ENCODE measurements at places on chromosomes 2 and 18. TPM values are rescaled to one million over a fixed set of nuclear protein-coding genes. Genes with fewer than 3 reads are reported as not detected.
A peak's percentile ranks its signal among the peaks of the same experiment; 100 is the strongest.

IL18R1 gene
- total RNA-seq: not detected

NUP35 gene
- total RNA-seq: 53.6 TPM

GRCh38 chr2:134842930-134843490 lies 4.6 kb downstream of the ACMSD start:
- no peak overlapping the region for H3K4me3 ChIP-seq
- H3K36me3 ChIP-seq: no peaks in the 10 kb centered on the region
- no peak for DNase-seq
- no peak overlapping the region for H3K27ac ChIP-seq
- no peaks in the 10 kb centered on the region for H3K27me3 ChIP-seq

- H3K27ac ChIP-seq: no peak overlapping the region
- no peaks in the 10 kb centered on the region for H3K4me1 ChIP-seq
- DNase-seq: no peak
- H3K4me3 ChIP-seq: no peak overlapping the region
Measured at GRCh38 chr2:203997980-203998809, 61.6 kb downstream of the ICOS start.

MAP3K20 gene
- total RNA-seq: 9.2 TPM

GRCh38 chr2:159035790-159036411 lies 67.5 kb downstream of the TANC1 start:
- no peaks in the 10 kb centered on the region for H3K4me1 ChIP-seq
- DNase-seq: peak; percentile 82
- H3K36me3 ChIP-seq: peaks cover 17% of the 10 kb centered on the region
- no peaks in the 10 kb centered on the region for H3K27me3 ChIP-seq
- H3K4me3 ChIP-seq: no peak overlapping the region
- H3K27ac ChIP-seq: no peak overlapping the region

- no peak overlapping the region for H3K4me3 ChIP-seq
- H3K36me3 ChIP-seq: no peaks in the 10 kb centered on the region
- H3K27ac ChIP-seq: no peak overlapping the region
- H3K27me3 ChIP-seq: peaks cover 19% of the 10 kb centered on the region
- DNase-seq: no peak
Measured at GRCh38 chr2:98932164-98932563, 3.9 kb downstream of the CRACDL start.

- H3K27ac ChIP-seq: no peak overlapping the region
- DNase-seq: no peak
- H3K27me3 ChIP-seq: no peaks in the 10 kb centered on the region
- H3K36me3 ChIP-seq: no peaks in the 10 kb centered on the region
- H3K4me1 ChIP-seq: no peaks in the 10 kb centered on the region
Measured at GRCh38 chr2:85675866-85676548, 8.0 kb upstream of the SFTPB start.

FRZB gene
- 1.1 TPM for total RNA-seq

CHRNG gene
- total RNA-seq: not detected

- no peaks in the 10 kb centered on the region for H3K27me3 ChIP-seq
- no peak for DNase-seq
- H3K36me3 ChIP-seq: no peaks in the 10 kb centered on the region
- H3K27ac ChIP-seq: no peak overlapping the region
- peaks cover 9% of the 10 kb centered on the region for H3K4me1 ChIP-seq
Measured at GRCh38 chr2:152406119-152406835, 71.3 kb downstream of the FMNL2 start.

DNA sequence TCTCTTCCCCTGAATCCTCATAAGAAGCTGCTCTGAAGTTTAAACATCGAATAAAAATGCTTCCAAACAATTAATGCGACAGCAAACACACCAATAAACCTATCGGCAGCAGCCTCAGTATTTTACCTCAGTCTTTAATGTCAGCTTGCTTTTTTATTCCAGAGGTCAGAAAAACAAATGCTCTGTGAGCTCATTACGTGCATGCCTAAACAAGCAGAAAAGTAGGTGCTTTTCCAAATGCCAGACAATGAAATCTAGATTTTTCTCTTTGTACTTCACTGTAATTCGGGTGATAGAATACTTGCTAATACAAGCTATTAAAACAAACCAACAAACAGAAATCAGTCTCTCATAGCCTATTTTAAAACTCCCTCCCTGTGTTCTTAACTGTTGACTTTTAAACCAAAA lies 381.5 kb downstream of the NRXN1 start:
- DNase-seq: no peak
- H3K4me1 ChIP-seq: peaks cover 3% of the 10 kb centered on the region
- H3K36me3 ChIP-seq: peaks cover 6% of the 10 kb centered on the region
- no peaks in the 10 kb centered on the region for H3K27me3 ChIP-seq

- H3K4me3 ChIP-seq: no peak overlapping the region
- no peaks in the 10 kb centered on the region for H3K27me3 ChIP-seq
- H3K27ac ChIP-seq: no peak overlapping the region
Measured at GRCh38 chr18:73487966-73488365, 620.2 kb upstream of the NETO1 start.

GRCh38 chr2:26558271-26559043 lies 80.5 kb upstream of the OTOF start:
- no peaks in the 10 kb centered on the region for H3K27me3 ChIP-seq
- H3K27ac ChIP-seq: no peak overlapping the region
- no peaks in the 10 kb centered on the region for H3K4me1 ChIP-seq
- no peak for DNase-seq

CPO gene
- total RNA-seq: 0.66 TPM

DNA sequence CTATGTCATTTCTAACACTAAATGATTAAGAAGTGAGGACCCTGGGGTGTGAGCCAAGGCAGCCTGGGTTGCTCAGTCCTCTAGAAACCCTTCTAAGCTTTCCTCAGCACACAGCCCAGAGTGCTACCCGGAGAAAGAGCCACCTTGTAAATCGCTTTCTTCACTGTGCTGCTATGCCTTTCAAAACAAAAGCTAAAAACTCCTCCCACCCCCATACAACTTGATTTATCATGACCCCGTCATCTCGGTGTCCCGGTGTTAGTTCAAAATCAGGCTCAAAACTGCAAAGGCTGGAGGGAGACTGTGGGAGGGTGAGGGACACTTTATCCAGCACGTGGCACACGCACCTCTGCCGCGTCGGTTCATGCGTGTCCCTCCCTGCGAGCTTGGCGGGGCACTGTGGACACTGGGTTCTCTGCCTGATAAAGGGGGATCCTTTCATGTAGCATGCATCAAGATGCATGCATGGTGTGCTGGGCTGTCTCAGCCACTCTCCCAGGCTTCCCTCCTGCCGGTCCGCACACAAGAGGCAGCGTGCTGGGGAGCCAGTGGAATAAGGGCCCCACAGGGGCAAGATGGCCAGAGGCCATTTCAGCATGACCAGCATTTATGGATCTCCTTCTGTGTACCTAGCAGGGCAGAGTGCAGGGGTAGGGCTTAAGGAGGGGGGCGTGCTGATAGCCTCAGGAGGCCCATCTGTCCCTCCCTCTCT lies 170.4 kb downstream of the SMAD7 start:
- H3K4me1 ChIP-seq: no peaks in the 10 kb centered on the region
- no peak for DNase-seq
- no peak overlapping the region for H3K4me3 ChIP-seq
- no peaks in the 10 kb centered on the region for H3K27me3 ChIP-seq
- no peaks in the 10 kb centered on the region for H3K36me3 ChIP-seq

CPS1 gene
- total RNA-seq: 12.4 TPM

WDR54 gene
- total RNA-seq: 66.4 TPM

GRCh38 chr18:23237524-23238151 lies 102.4 kb downstream of the CABLES1 start:
- H3K27ac ChIP-seq: no peak overlapping the region
- H3K27me3 ChIP-seq: no peaks in the 10 kb centered on the region
- H3K4me3 ChIP-seq: no peak overlapping the region
- H3K36me3 ChIP-seq: peaks cover 21% of the 10 kb centered on the region
- H3K4me1 ChIP-seq: no peaks in the 10 kb centered on the region
- DNase-seq: peak; percentile 86

- peaks cover 2% of the 10 kb centered on the region for H3K4me1 ChIP-seq
- no peak overlapping the region for H3K27ac ChIP-seq
- no peaks in the 10 kb centered on the region for H3K27me3 ChIP-seq
- DNase-seq: no peak
Measured at GRCh38 chr18:47146206-47146605, 4.1 kb downstream of the HDHD2 start.

GRCh38 chr2:192026825-192027120 lies 168.0 kb downstream of the TMEFF2 start:
- peaks cover 10% of the 10 kb centered on the region for H3K4me1 ChIP-seq
- peaks cover 2% of the 10 kb centered on the region for H3K36me3 ChIP-seq
- DNase-seq: no peak
- no peak overlapping the region for H3K4me3 ChIP-seq

GRCh38 chr2:148913492-148913891 lies 38.5 kb downstream of the KIF5C start:
- H3K4me3 ChIP-seq: no peak overlapping the region
- H3K27ac ChIP-seq: no peak overlapping the region
- no peaks in the 10 kb centered on the region for H3K27me3 ChIP-seq
- H3K4me1 ChIP-seq: no peaks in the 10 kb centered on the region
- no peak for DNase-seq

DNA sequence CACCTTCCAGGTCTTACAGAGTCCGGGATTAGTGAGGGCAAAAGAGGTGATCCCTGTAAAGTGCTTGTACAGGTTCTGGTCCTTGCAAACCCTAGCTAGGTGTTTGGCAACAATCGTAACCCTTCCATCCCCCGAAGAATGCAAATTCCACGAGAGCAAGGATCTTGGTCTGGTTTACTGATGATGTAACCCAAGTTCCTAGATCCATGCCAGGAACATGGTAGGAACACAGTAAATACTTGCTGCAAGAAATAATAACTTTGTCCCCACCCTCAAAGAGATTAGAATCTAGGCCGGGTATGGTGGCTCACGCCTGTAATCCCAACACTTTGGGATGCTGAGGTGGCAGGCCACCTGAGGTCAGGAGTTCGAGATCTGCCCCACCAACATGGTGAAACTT lies 6.8 kb upstream of the NEU2 start:
- H3K36me3 ChIP-seq: peaks cover 4% of the 10 kb centered on the region
- no peak overlapping the region for H3K4me3 ChIP-seq
- no peak for DNase-seq

CCNT2 gene
- 39.3 TPM for total RNA-seq

DNA sequence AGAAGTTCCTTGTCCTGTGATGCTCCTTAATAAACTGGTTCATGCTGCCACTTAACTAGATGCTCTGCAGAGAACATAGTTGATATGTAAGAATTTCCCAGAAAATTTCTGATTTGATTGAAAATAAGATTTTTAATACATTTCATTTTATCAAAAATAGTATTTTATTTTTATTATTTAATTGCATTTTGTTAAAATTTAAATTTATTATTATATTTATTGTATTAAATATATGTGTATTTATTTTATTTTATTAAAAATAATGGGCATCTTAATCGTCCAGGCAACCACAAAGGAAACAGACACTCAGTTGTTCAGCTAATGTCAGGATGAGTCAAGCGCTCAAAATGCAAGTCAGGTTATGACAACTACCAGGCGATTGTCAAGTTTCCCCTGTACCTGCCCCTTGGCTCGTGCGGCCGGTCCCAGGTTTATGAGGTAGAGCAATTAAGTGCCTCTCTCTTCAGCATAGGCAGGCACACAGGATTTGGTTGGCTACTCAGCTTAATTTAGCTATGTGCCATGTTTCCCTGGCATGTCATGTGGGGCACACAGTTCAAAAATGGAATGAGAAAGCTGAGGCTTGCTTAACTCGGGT lies 361.2 kb downstream of the RND3 start:
- H3K4me1 ChIP-seq: no peaks in the 10 kb centered on the region
- no peak overlapping the region for H3K4me3 ChIP-seq
- no peak overlapping the region for H3K27ac ChIP-seq
- peaks cover 7% of the 10 kb centered on the region for H3K36me3 ChIP-seq
- no peaks in the 10 kb centered on the region for H3K27me3 ChIP-seq
- no peak for DNase-seq

KIF1A gene
- 204 TPM for total RNA-seq

LRATD1 gene
- total RNA-seq: 0.31 TPM

DNA sequence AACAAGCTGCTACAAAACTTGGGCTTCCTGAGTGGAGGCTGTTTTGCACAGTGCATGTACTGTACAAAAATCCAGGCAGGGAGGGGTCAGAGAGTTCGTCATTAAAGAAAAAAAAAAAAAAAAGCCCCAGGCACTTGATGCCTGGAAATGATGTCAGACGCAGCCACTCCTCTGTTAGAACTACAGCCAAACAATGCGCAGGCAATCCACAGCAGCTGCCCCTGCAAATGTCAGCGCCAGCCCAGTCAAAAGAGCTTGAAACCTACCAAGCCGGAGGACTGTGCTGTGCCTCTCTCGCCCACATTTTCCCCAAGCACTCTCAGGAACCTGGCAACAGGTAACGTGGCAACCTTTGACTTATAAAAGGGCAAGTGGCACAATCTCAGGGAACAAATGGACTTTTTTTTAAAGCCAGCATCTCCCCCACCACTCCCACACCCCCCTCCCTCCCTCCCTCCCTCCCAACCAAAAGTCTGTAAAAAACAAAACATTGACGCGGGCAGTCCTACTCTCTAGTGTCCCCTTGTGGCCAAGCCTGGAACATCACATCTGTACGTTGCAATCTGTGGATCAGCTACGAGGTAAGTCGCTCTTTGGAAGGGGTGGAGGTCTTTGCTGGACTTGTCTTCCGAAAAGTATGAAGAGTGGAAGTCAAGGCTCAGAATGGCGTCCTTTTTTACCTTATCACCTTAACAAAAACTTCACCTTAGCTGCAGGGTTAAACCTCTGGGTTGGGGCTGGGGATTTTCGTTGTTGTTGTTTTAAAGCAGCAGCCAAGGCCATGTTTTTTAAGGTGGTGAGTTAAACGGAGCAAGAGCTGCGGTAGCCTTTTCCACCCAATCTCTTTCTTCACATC lies 144.2 kb downstream of the TGIF1 start:
- peak overlapping the region; percentile 50 for H3K27ac ChIP-seq
- peak; percentile 89 for DNase-seq
- H3K36me3 ChIP-seq: peaks cover 10% of the 10 kb centered on the region

KIF5C gene
- 52.9 TPM for total RNA-seq

RAX gene
- total RNA-seq: 0.37 TPM

SPHKAP gene
- not detected for total RNA-seq

- no peaks in the 10 kb centered on the region for H3K36me3 ChIP-seq
- H3K27me3 ChIP-seq: no peaks in the 10 kb centered on the region
- H3K4me3 ChIP-seq: no peak overlapping the region
- no peak overlapping the region for H3K27ac ChIP-seq
- DNase-seq: no peak
- H3K4me1 ChIP-seq: no peaks in the 10 kb centered on the region
Measured at GRCh38 chr18:72206814-72207213, 337.3 kb downstream of the CBLN2 start.

DNA sequence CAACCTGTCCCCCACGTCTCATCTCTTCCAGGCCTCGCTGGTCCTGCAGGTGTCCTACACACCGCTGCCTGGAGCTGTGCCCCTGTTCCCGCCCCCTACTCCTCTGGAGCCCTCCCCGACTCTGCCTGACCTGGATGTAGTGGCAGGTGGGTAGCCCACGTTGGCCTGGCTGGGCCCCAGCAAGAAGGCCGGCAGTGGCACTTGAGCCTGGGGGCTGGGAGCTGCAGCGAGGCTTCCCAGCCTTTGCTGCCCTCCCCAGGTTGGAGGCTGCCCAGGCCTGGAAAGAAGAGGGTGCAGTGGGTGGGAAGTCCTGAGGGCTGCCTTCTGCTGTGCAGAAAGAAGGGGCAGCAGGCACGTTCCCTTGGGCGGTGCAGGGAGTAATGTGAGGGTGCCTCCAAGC lies 58.4 kb downstream of the DYSF start:
- no peak overlapping the region for H3K27ac ChIP-seq
- no peaks in the 10 kb centered on the region for H3K36me3 ChIP-seq
- H3K27me3 ChIP-seq: no peaks in the 10 kb centered on the region
- no peaks in the 10 kb centered on the region for H3K4me1 ChIP-seq
- H3K4me3 ChIP-seq: no peak overlapping the region

- no peaks in the 10 kb centered on the region for H3K36me3 ChIP-seq
- H3K4me3 ChIP-seq: no peak overlapping the region
- no peaks in the 10 kb centered on the region for H3K27me3 ChIP-seq
- no peaks in the 10 kb centered on the region for H3K4me1 ChIP-seq
- DNase-seq: no peak
- no peak overlapping the region for H3K27ac ChIP-seq
Measured at GRCh38 chr18:57846258-57846657, 43.1 kb upstream of the ATP8B1 start.

Measured in H9 (cell line).